ENCODE measurements at places on chromosomes 2 and 18. TPM values are rescaled to one million over a fixed set of nuclear protein-coding genes. Genes with fewer than 3 reads are reported as not detected.

DNA sequence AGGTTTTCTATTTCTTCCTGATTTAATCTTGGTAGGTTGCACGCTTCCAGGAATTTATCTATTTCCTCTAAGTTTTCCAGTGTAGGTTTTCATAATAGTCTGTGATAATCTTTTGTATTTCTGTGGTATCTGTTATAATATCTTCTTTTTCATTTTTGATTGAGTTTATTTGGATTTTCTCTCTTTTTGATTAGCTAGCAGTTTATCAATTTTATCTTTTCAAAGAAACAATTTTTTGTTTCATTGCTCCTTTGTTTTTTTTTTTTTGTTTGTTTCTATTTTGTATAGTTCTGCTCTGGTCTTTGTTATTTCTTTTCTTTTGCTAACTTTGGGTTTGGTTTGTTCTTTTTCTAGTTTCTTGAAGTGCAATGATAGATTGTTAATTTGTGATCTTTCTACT, 51.3 kb downstream of the G6PC2 start:
- DNase-seq, result no peak
- no peak overlapping the region for H3K27ac ChIP-seq
- no peaks in the 10 kb centered on the region for H3K27me3 ChIP-seq
- H3K36me3 ChIP-seq, result peaks cover 17% of the 10 kb centered on the region
- H3K4me1 ChIP-seq, result no peaks in the 10 kb centered on the region
- no peak overlapping the region for H3K4me3 ChIP-seq

DNA sequence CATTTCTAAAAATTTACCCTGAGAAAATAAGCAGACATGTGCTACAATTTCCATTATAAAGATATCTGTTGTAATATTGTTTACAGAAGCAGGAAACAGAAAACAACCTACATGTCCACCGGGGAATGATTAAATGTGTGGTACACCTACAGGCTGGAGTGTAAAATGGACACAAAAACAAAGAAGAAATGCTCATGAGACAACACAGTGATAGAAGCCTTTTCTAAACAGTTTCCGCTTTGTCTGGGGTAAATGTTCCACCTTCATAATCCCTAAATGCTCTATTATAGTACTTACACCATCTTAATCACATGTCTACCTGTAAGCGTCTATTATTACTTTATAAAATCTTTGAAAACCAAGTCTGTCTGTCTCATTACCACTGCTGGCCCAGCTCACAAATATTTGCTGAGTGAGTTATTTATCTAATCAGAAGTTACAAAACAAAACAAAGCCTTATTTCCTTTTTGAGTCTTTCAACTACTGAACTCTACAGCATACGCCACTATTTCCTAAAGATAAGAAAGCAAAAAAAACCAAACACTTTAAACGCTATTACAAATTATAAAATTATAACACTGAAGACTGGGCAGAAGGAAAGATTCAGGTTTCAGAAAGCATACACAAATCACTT, 95.3 kb downstream of the PIGN start:
- no peak for DNase-seq
- peaks cover 12% of the 10 kb centered on the region for H3K36me3 ChIP-seq
- peak overlapping the region; percentile 22 for H3K27ac ChIP-seq
- H3K4me1 ChIP-seq, result peaks cover 22% of the 10 kb centered on the region

DNA sequence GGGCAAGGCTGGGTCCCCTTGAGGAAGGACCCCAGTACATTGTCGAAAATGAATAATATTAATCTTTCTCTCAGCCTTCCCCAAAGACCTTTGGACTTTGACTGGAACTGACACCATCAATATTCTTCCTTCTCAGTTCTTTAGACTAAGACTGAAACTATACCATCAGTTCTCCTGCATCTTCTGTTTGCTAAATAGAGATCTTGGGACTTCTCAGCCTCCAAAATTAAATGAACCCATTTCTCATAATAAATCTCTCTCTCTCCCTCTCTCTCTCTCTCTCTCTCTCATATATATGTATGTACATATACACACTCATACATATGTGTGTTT, 39.7 kb upstream of the VRK2 start:
- no peaks in the 10 kb centered on the region for H3K27me3 ChIP-seq
- no peak for DNase-seq
- no peaks in the 10 kb centered on the region for H3K4me1 ChIP-seq
- H3K4me3 ChIP-seq, result no peak overlapping the region
- no peak overlapping the region for H3K27ac ChIP-seq

- no peaks in the 10 kb centered on the region for H3K4me1 ChIP-seq
- DNase-seq, result no peak
- H3K27me3 ChIP-seq, result peaks cover 14% of the 10 kb centered on the region
- no peak overlapping the region for H3K27ac ChIP-seq
- H3K4me3 ChIP-seq, result no peak overlapping the region
- no peaks in the 10 kb centered on the region for H3K36me3 ChIP-seq
These were observed 101.1 kb upstream of the PID1 start for GRCh38 chr2:229372207-229372606.

- H3K4me3 ChIP-seq, result no peak overlapping the region
- DNase-seq, result no peak
- H3K36me3 ChIP-seq, result peaks cover 35% of the 10 kb centered on the region
These were observed 61.5 kb upstream of the CYP20A1 start for GRCh38 chr2:203177361-203177760.

GRCh38 chr18:23871410-23871809, 143.1 kb upstream of the TTC39C start:
- H3K27ac ChIP-seq, result no peak overlapping the region
- H3K36me3 ChIP-seq, result no peaks in the 10 kb centered on the region
- no peak overlapping the region for H3K4me3 ChIP-seq
- peaks cover 35% of the 10 kb centered on the region for H3K4me1 ChIP-seq

DNA sequence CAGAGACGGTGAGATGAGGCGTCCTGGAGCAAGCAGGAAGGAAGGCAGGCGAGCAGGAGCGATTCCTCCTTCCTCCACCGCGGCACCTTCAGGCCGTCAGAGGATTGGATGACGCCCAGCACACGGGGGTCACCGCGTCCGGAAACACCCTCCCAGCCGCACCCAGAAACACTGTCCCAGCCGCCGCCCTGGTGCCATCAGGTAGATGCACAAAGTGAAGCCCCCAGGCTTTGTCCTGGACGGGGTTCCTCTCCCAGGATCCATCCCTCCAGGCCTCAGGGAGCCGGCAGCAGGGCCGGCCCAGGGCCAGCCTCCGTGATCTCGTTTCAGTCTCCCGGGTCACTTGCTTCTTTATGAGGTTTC, 31.5 kb downstream of the RTP5 start:
- no peaks in the 10 kb centered on the region for H3K27me3 ChIP-seq
- no peak for DNase-seq
- H3K4me1 ChIP-seq, result peaks cover 15% of the 10 kb centered on the region
- H3K4me3 ChIP-seq, result peak overlapping the region; percentile 78

- DNase-seq, result no peak
- H3K4me1 ChIP-seq, result peaks cover 57% of the 10 kb centered on the region
- H3K27ac ChIP-seq, result peak overlapping the region; percentile 86
- H3K4me3 ChIP-seq, result no peak overlapping the region
These were observed 10.5 kb upstream of the DSG2 start for GRCh38 chr18:31487246-31488015.

DNA sequence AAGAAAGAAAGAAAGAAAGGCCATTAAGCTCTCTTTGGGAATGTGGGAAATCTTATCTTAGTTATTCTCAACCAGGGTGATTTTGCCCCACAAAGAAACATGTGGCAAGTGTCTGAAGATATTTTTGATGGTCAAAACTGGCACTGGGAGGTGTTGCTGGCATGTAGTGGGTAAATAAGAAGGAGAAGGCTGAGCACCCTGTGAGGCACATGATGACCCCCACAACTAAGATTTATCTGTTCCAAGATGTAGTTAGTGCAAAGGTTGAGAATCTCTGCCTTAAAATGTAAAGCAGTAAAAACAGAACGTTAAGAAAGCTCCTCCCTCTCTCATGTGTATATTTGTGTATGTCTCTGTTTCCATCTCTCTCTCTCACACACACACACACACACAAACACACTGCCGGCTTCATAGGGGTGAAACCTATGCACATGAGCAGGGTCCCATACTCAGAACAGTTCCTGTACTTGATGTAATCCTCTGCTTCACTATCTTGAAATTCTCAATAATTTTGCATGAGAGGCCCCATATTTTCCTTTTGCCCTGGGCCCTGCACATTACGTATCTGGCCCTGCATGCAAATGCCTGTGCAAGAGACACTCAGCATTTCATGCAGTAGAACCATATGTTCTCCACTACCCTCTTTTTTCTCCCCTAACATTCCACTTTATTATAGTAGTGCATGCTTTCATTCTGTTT, 94.3 kb downstream of the MREG start:
- H3K4me3 ChIP-seq, result no peak overlapping the region
- DNase-seq, result no peak
- H3K36me3 ChIP-seq, result no peaks in the 10 kb centered on the region
- peaks cover 2% of the 10 kb centered on the region for H3K27me3 ChIP-seq
- peak overlapping the region; percentile 54 for H3K27ac ChIP-seq
- H3K4me1 ChIP-seq, result peaks cover 41% of the 10 kb centered on the region

The LYG1 gene
- total RNA-seq, result 2.2 TPM

- no peaks in the 10 kb centered on the region for H3K36me3 ChIP-seq
- H3K4me3 ChIP-seq, result no peak overlapping the region
- H3K27ac ChIP-seq, result no peak overlapping the region
These were observed 253.2 kb downstream of the TTC32 start for GRCh38 chr2:19648583-19648982.

DNA sequence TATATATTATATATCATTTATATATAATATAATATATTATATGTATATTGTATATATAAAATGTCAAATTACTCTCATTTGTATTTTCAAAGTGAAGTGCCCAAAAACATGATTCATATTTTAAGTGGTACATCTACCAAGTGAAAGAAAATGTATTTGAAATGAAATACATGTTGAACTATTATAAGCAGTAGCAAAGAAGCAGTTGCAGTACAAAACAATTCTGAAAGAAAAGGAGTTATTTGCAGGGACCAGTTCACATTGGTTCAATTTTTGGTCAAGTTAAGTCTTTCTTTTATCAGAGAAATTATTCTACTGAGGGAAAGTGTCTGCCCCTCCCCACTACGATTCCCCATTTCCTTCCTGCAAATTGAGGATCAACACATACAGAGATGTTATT, 51.9 kb downstream of the APLF start:
- H3K36me3 ChIP-seq, result peaks cover 5% of the 10 kb centered on the region
- H3K27ac ChIP-seq, result no peak overlapping the region
- H3K27me3 ChIP-seq, result no peaks in the 10 kb centered on the region
- H3K4me3 ChIP-seq, result no peak overlapping the region
- no peaks in the 10 kb centered on the region for H3K4me1 ChIP-seq

The CAPN13 gene
- 0.14 TPM for total RNA-seq

DNA sequence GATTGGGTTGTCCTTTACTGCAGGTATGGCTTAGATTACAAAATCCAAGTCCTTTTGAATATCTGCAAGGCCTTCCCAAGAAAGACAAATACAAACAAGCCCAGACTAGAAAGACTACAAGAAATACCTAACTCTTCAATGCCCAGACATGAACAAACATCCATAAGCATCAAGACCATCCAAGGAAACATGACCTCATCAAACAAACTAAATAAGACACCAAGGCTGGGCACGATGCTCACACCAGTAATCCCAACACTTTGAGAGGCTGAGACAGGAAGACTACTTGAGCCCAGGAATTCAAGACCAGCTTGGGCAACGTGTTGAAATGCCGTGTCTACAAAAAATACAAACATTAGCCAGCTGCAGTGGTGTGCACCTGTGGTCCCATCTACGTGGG, 31.7 kb downstream of the MAP4K3 start:
- DNase-seq, result no peak
- peak overlapping the region; percentile 47 for H3K27ac ChIP-seq
- no peak overlapping the region for H3K4me3 ChIP-seq
- peaks cover 59% of the 10 kb centered on the region for H3K4me1 ChIP-seq
- no peaks in the 10 kb centered on the region for H3K27me3 ChIP-seq

DNA sequence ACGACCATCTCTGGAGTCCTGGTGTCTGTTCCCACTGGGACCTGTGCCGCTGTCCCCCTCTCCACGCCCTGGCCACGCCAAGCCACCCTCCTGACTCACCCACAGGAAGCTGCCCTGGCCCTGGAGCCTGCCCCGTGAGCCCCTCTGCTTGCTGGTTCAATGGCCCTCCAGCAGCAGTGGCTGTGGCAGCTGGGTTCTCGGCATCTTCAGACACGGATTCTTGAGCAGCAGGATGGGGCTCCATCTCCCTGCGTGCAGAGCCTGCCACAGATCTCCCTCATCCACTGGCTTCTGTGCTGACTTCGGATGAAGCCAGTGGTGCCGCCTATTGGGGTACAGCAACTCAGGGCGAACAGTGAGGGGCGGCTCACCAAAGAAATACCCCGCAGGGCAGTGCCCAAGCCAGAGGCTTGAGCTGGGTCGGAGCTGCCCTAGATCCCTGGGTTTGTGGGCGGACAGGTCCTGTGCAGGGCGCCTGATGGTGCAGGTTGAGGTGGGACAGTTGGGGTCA, 14.0 kb downstream of the CAPN10 start:
- H3K4me1 ChIP-seq, result peaks cover 5% of the 10 kb centered on the region
- no peak overlapping the region for H3K27ac ChIP-seq
- H3K36me3 ChIP-seq, result no peaks in the 10 kb centered on the region
- no peaks in the 10 kb centered on the region for H3K27me3 ChIP-seq
- no peak overlapping the region for H3K4me3 ChIP-seq
- no peak for DNase-seq

DNA sequence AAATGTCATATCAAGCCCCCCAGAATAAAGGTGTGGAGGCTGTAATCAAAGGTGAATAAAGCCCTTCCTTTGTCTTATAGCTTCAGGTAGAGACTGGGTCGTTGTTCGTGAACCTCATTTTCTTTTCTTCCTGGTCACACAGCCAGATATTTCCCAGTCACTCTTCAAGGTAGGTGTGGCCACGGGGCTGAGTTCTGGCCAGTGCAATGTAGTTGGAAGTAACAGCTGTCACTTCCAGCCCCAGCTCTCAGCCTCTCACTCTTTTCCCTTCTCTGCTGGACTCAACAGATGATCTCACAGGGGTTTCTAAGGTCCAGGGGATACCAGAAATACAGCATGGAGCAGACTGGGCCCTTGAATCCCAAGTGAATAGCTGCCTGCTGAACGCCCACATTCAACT, 15.8 kb upstream of the TRPM8 start:
- peaks cover 71% of the 10 kb centered on the region for H3K27me3 ChIP-seq
- H3K4me1 ChIP-seq, result no peaks in the 10 kb centered on the region

- H3K4me1 ChIP-seq, result peaks cover 2% of the 10 kb centered on the region
- no peaks in the 10 kb centered on the region for H3K27me3 ChIP-seq
- no peak overlapping the region for H3K4me3 ChIP-seq
- DNase-seq, result no peak
These were observed 440.2 kb upstream of the ST6GAL2 start for GRCh38 chr2:107325981-107326786.

The COLEC12 gene
- total RNA-seq, result 70.5 TPM

GRCh38 chr18:49898421-49898820, 85.1 kb upstream of the ACAA2 start:
- no peak overlapping the region for H3K27ac ChIP-seq
- DNase-seq, result peak; percentile 80
- H3K4me1 ChIP-seq, result no peaks in the 10 kb centered on the region
- no peaks in the 10 kb centered on the region for H3K27me3 ChIP-seq

DNA sequence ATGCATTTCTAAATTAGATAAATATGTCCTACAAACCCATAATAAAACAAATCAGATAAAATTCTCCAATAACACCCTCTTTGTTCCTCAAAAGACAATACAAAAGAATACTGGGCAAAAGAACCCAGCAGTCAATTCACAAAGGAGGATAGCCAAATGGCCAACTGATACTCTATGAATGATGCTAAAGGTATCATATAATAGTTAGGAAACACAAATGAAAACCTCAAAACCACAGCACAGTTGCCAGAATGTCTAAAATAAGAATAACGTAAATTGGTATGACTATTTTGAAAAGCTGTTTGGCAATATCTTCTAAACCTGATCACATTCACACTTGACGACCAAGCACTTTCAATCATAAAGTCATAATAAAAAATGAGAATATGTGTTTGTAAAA, 315.4 kb downstream of the CDH7 start:
- no peaks in the 10 kb centered on the region for H3K36me3 ChIP-seq
- DNase-seq, result no peak
- H3K27me3 ChIP-seq, result no peaks in the 10 kb centered on the region
- H3K4me1 ChIP-seq, result no peaks in the 10 kb centered on the region
- H3K27ac ChIP-seq, result no peak overlapping the region

Data from mesothelial cell of epicardium (in vitro differentiated cells).